ENCODE measurements at places on chromosomes 3 and 15.

GRCh38 chr3:52600258-52600657 is 63.9 kb downstream of the UQCC5 start:
- DNase-seq, result no peak

DNA sequence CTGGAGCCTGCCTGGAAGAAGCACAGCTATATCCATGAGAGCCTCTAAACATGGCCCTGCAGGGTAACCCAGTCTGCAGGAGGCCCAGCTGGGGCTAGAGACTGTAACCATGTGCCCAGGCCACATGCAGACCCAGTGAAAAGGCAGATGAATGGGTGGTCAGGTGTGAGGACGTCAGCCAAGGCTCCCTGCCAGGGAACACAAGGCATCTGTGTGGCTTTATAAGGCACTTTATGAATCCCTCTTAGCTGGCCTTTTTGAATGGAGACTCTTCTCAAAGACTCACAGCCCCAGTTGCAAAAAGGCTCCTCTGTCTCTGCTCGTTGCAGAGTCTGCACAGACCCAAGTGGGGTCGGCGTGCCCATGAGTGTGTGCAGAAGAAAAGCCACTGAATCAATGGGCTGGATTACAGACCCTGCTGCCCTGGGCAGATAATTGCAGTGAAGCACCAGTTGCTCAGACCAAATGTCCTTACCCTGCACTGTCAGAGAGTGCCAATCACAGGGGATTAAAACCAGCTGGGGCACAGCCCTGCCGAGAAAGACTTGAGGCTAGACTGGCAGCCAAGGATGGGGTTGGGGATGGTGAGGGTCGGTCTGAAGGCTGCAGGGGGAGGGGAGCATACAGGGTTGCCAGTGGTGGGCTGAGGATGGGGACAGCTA is 154.2 kb downstream of the RAB11A start:
- no peak for DNase-seq

DNA sequence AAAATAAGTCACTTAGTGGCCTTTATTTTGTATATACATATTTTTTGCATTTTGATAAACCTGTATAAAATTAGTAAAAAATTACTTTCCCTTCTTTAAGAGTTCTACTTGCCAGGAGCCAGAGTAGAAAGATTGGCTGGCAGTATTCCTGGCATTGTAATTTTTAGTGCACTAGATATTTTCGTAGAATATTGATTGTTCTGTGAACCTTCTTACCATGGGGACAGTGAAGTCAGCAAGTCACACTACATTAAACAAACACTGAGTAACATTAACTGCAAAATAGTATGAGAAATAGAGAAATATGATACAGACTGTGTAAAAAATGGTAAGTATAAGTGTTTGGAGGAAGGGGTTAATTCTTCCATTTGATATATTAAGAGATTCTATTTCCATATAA is 26.0 kb downstream of the TCF12 start:
- DNase-seq, result no peak

DNA sequence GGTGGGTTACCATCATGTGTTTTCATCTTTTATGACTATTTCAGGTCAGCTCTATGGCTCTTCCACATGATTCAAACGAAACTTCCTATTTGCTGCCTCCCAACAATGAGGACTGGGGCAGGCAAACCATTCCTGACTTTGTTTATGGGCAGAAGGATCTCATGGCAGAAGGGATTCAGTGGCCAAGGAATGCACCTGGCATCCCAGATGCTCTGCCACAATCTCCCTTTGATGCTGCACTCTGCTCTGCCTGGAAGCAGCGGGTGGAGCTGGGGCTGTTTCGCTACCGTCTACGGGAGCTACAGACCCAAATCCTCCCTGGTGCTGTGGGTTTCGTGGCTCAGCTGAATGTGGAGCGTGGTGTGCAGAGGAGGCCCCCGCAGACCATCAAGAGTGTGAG is 6.8 kb downstream of the GDPGP1 start:
- DNase-seq, result no peak

DNA sequence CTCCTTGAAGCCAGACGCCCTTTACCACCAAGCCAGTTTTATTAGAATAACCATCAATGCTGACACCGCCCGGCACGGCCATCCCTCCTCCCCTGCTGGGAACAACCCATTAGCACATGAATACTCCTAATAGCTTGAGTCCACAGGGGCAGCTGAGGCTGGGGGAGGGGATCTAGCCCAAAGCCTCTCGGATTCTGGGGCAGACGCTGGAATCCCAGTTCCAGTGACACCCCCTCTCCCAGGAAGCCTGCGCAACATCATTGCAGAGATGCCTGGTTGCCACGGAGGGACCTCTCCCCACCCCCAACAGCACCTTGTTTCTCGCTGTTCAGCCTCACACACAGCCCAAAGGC is 1.2 kb upstream of the LINGO1 start:
- no peak for DNase-seq

DNA sequence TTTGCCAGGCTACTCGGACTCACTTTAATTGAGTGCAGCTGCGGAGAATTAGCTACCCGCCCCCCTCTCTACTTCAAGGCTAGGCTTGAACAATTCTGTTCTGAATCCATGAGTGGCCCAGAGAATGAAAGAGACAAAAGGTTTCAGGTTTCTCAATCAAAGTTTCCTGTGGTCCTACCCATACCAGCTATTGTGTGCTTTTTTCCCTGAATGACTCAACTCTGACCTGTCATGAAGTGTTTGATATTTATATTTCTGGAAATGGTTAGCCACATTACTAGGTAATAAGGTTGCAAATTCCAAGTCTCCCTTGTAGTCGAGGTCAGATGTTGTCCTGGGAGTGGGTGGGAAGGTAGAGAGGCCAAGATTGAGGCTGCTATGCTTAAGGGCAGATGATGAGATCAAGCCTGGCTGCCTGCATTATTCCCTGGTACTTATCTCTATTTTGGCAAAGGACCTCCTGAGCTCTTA is 392.7 kb upstream of the TBL1XR1 start:
- DNase-seq, result peak; percentile 70

DNA sequence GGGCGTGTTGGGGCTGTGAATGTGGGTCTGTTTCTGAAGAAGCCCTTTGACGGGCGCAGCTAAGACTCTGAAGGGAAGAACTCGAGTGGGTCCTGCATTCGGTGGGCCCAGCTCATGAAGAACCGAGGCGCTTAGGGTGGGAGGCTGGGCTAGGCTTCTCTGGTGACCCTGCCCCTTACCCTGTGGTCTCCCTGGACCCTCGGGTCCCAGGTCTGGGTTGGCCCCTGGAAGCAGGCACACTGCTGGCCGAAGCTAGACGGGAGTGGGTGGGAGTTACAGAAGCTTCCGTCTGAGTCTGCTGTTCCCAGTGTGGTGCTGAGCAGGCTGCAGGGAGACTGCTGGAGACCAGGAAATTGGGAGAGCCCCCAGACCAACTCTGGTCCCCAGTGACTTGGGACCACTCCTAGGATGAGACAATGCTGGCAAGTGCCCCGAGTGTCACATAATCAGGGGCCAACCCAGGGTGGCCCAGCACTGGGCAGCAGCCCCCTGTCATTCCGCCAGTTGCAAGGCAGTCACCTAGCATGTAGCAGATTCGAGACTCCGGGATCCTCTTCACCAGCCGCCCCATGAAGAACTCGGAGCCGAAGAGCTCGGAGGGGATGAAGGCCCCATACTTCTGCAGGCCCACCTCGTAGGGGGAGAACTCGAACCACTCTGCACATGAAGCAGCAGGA is 16.7 kb upstream of the EHD4 start:
- no peak for DNase-seq

- DNase-seq, result no peak
Measured at GRCh38 chr15:31758126-31758525, 272.2 kb upstream of the CHRNA7 start.

DNA sequence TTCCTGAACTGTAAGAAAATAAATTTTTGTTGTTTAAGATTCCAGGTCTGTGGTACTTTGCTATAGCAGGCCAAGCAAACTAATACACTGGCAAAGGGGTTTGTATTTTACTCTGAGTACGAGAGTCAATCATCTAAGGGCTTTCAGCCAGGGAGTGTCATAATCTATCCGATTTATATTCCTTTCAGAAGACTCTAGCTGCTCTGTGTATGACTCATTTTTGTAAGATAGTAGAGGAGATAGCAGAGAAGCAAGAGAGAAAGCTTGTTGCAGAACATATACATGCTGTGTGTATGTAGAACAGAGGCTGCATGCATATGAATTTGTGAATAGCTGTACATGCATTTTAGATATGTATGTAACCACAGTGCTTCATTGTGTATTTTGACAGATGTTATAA is 577.9 kb upstream of the EPHA6 start:
- no peak for DNase-seq

DNA sequence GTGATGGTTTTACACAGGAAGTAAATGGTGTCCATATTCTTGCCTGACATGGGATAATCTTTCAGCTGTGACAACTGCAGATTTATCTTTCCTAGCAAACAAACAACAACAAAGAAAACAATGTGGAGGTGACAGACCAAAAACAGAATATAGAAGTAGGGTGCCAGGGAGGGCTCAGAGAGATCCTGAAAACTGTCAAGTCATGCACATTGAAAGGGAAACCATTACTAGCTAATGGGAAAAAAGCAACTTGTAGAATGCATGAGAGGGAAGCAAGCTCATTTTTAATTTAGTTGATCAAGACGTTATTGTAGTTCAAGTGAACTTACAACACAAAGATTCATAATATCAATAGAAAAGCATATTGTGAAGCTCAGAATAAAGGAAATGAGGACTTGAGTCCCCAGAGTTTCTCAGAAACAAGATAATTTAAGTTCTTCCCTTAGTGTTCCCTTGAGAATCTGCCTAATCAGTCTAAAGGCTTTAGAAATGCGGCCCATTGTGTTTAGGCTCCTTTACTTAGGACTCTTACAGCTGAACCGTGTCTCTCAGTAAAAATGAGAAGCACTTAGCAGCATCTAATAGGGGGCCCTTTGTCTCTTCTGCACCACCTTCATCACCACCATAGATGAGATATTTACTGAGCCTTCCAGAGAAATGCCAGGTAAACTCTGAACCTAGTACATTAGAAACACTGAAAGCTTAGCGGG is 115.6 kb upstream of the CADPS start:
- DNase-seq, result no peak

DNA sequence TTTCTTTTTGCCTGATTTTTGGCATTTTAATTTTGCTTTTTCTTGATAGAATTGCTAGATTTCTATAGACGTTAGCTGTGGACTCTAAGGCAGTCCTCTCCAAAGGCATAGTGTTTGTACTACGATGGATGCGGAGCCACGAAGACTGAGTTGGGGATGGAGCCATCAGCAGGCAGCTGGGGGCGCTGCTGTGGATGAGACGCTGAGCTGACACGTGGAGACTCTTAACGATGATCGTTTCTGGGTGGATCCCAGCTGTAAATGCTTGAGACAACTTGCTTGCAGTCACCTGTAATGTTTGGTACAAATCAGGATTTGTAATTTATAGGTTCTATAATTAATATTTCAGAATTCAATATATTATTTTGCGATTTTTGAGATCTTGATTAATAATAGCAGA is 13.3 kb upstream of the PPP1R2 start:
- no peak for DNase-seq

DNA sequence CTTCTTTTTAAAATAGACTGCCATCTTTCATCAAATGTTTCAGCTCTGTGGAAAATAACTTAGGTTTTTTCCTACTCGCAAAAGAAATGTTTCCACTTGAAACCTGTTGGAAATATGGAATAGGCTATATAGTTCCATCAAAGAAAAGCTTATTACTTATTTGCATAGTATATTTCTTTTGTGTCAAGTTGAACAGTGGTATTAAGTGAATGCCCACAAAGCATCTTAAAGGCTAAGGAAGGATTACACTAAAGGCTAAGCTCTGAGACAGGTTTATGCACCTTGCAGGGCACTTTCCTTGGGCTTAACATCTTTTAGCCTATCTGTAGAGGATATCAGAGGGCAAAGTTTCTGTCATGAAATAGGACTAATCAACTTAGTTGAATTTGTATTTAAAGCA is at the start of gene SAMD7:
Gene SAMD7, plus strand, starts transcription at position 301 of the 400 bp plus-strand sequence. CDS start 7,927 bp downstream, outside the sequence.
- DNase-seq, result no peak

DNA sequence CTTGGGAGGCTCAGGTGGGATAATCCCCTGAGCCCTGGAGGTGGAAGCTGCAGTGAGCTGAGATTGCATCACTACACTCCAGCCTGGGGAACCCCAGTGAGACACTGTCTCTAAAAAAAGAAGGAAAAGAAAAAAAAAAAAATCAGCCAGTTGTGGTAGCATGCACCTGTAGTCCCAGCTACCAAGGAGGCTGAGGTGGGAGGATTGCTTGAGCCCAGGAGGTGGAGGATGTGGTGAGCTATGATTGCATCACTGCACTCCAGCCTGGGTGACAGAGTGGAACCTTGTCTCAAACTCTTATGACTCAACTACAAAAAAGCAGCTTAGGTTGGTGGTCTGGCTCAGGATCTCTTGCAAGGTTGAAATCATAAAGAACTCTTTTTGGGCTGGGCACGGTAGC is 19.3 kb upstream of the GPX1 start:
- DNase-seq, result no peak

DNA sequence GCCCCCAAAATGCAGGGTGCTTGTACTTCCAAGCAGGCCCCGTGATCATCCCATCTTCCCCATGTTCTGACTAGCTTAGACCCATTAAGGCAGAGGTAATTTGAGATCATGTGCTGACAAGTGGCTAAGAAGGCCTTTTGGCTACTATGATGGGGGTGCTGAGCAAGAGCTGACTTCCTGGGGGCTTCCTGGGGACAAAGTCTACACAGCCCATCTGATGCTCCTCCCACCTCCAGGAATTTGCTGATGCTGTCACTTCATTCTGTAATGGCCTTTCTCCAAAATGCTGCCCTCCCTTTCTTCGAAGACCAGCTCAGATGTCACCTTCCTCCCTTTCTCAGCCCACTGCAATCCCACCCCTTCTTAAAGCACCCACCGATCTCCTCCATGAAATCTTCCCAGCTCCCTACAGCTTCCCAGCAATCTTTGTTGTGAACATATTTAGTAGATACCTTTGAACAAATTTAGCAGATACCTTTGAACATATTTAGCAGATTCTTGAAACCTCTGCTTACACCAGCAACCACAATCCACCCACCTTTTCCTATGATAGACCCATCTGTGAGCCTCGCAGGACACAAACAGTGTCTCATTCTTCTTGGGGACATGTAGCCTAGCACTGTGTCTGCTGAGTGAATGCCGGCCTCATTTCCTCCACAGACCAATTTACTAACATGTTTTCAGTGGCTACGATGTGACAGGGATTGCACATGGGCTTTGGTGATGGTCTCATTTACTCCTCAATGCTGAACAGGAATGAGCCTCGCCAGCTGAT is 223.3 kb downstream of the EPHB1 start:
- no peak for DNase-seq

All from AG04449 (cell line).